Esophagus squamous epithelium (tissue), 5 donors: ENCODE measurements at places on chromosomes 5 and 9.
A peak's percentile ranks its signal among the peaks of the same experiment; 100 is the strongest.

GRCh38 chr5:65299861-65300260 is 181.9 kb downstream of the ADAMTS6 start:
- no peak for DNase-seq

GRCh38 chr5:126044931-126045565 is 378.2 kb upstream of the GRAMD2B start:
- no peak for DNase-seq

GRCh38 chr9:99748676-99749075 is 73.0 kb upstream of the NR4A3 start:
- DNase-seq: no peak

DNA sequence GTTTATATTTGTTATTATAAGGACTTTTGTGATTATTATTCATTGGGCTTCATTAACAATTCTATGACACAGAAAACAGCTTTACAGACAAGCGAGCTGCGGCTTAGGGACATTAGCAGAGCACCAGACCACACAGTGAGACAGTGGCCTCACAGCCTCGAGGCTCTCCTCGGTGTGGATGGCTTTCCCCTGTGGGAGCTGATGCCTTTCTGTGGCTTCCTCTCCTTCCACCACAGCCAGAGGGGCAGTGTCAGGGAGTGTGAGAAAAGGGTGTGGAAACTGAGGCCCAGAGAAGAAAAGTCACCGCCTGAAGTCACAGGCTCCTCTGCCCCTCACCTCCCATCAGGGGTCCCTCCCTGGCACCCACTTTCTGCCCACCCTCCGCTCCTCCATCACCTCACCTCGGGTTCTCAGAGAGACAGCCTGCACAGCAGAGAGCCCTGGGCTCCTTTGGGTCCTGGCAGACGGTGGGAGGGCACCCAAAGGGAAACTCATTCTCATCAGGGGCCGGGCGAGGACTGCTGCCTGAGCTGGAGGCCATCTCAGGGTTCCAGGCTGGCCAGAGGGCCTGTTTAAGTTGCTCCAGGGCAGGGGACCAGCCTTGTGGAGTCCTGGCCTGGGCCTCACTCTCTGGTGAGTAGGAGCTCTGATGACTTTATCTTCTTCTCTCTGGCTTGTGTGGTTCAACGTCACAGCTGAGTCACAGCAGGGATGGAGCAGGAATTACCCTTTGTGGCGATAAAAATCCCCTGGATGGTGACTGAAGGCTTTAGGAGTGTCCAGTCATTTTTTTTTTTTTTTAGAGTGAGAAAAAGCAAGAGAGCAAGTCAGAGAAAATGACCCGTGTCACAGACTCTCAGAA is 830 bp downstream of the TRAF1 start:
- DNase-seq: no peak

DNA sequence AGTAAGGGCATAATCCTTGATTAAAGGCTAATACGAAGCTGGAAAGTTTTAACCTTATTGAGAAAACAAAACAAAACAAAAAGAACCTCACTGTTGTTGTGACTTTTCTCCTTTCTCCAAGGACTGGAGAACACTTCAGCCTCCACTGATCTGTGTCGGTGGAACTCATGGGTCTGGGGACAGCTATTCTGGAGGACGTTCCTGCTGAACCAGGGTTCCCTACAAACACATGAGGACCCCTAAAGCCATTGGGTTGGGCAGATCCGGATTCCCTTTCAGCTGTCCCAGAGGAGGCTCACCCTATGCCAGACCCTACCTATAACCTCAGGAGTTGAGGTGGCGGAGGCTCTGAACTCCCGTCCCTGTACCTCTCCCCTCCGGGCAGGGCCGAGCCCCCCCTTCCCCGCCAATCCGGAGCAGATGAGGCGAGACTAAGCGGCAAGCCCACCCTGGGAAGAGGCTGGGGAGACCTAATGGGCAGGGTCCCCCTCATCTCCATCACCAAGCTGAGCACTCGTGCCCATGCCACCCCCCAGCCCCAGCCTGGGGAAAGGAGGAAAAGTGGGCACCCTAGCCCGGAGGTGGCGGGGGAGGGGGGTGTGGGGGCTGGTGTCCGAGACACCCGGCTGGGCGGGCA is 1.6 kb upstream of the TCF7 start:
- no peak for DNase-seq

- DNase-seq: no peak
Measured at GRCh38 chr5:42784132-42784531, 27.5 kb downstream of the CCDC152 start.

- no peak for DNase-seq
Measured at GRCh38 chr9:78044189-78044588, 12.6 kb upstream of the GNAQ start.

DNA sequence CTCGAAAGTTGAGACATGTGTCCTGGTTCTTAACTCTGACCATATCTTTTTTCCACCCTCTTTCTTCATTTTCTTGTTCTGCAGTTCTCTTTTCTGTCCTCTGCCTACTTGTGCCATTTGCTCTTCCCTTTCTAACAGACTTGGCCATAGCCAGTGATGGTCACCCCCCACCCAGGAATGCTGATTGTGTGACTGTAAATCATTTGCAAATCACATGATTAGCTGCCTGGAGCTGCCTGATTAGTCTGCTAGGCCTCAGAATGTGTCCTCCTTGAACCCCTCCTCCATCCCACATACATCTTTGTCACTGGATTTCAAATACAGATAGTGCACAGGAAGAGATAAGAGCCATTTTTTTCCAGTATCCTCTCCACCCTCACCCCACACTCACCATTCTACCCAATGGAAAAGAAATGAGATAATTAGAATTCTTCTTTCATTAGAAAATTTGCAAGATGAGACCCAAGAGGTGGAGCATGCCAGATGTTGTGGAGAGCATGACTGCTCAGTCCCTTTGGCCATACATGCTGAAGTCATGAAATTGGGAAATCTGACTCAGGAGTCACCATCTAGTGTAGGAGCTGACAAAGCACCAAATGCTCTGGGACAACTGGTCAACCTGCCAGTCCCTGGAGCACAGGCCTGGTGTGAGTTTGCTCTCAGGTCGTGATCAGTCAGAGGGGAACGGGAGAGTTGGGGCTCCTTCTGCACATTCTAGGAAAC is 538.2 kb downstream of the CCDC171 start:
- no peak for DNase-seq

- no peak for DNase-seq
Measured at GRCh38 chr9:135447126-135447525, 32.5 kb upstream of the PPP1R26 start.

- no peak for DNase-seq
Measured at GRCh38 chr9:133132174-133132573, 11.1 kb upstream of the RALGDS start.

GRCh38 chr9:90517103-90517502 is 125.5 kb downstream of the DIRAS2 start:
- DNase-seq: no peak

- DNase-seq: no peak
Measured at GRCh38 chr9:1469996-1470395, 419.8 kb downstream of the DMRT2 start.

- no peak for DNase-seq
Measured at GRCh38 chr5:154319736-154320135, 126.1 kb upstream of the SAP30L start.

DNA sequence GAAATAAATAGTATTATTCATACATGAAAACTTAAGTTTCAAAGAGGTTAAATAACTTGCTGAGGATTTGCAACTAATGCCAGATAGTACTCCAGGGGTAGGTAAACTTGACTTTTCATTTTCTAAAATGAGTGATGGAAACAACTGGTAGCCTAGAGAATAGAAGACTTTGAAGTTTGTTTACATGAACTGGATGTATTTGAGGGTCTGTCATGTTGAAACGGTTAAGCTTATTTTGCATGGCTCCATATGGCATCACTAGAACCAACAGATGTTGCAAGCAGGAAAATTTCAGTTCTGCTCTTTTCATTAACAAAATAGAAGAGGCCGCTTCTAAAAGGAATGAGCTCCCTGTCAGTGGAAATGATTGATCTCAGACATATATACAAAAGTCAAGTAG is 105.1 kb upstream of the SGCD start:
- no peak for DNase-seq

DNA sequence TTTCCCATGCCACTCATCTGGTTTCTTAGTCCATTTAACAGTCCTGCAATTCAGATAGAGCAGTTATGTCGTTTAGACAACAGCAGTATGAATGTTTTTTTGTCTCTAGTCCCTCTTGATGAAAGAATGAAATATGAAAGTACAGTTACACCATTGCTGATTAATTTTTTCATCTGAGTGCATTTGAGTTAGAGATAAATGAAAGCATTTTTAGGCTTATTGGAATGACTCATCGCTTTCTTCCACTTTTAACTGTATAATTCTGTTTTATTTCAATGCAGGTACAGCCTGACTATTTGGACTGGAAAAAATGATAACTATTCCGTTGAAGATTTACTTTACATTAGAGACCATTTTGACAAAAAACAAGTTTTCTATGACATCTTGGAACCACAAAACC is 28.7 kb downstream of the ANKRD34B start:
- no peak for DNase-seq

- no peak for DNase-seq
Measured at GRCh38 chr9:128144239-128145181, 4.7 kb upstream of the LCN2 start.

GRCh38 chr5:157271740-157272271 is 5.9 kb downstream of the CYFIP2 start:
- DNase-seq: peak; percentile 69

DNA sequence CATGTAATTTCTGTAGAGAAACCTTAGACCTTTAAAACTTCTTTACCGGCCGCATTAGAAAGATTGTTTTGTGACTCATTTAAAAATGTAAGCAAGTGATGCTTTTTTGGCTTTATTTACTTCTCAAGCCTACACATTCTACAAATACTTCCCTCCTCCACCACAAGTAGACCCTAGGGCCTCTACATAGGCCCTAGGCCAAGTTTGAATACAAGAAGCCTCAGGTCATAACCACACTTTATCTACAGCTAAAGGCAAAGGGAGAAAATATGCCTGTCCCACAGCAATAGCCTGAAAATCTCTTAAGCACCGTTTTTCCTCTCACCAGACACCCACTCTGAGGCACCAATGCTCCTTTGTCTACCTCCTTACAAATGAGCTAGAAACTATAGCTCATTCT is 53.9 kb downstream of the CSNK1A1 start:
- DNase-seq: no peak

- no peak for DNase-seq
Measured at GRCh38 chr9:136438548-136439480, 831 bp downstream of the INPP5E start.

DNA sequence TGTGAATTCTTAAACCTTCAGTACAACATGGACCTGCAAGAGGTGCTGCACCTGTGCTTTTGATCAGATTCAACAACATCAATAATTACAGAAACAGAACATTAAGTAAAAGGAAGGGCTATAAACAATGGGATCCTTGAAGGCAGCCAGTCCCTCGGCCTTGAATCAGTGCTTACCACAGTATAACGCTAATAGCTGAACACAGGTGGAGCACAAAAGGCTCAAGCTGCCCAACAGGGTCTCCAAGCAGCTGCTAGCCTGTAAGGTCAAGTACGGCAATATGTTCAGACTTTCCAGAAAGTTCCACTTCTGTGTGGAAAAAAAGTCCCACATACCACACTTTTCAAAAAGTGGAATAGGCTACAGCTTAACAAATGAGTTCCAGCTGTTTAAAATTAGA is 61.9 kb upstream of the ITGA1 start:
- no peak for DNase-seq

DNA sequence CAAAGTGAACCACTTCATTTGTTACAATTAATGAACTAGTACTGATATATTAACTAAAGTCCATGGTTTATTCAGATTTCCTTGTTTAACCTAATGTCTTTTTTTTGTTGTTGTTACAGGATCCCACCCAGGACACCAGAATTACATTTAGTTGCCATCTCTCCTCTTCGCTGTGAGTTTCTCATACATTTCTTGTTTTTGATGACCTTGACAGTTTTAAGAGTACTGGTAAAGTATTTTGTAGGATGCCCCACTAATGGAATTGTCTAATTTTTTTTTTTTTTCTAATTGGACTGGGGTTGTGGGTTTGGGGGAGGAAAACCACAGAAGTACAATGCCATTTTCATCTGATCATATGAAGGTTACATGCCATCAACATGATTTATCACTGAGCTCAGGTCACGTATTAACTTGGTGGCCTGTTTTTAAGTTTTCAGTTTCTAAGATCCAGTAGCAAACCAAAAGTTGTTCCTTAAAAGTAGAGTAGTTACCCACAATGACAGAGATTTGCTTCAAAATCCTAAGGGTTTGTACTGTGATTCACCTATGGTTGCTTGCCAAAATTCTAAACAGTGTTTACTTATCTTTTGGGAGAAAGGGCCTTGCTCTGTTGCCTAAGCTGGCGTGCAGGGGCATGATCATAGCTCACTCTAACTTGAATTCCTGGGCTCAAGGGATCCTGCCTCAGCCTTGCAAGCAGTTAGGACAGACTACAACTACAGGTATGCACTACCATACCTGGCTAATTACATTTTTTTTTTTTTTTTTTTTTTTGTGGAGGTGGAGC is 4.5 kb upstream of the OTULIN start:
- DNase-seq: no peak

- DNase-seq: no peak
Measured at GRCh38 chr5:165728425-165728824, 2223.0 kb downstream of the MAT2B start.

GRCh38 chr5:73295921-73296320 is 122.9 kb downstream of the TMEM174 start:
- no peak for DNase-seq

GRCh38 chr5:149799119-149799623 is 69.1 kb downstream of the PPARGC1B start:
- no peak for DNase-seq

GRCh38 chr5:159779481-159779880 is 136.8 kb upstream of the ADRA1B start:
- no peak for DNase-seq

GRCh38 chr9:112118009-112118408 is 57.1 kb downstream of the SUSD1 start:
- DNase-seq: no peak

GRCh38 chr5:173973616-173973969 is 15.4 kb upstream of the C5orf47 start:
- no peak for DNase-seq

- DNase-seq: peak; percentile 3
Measured at GRCh38 chr5:17282283-17283120, 65.1 kb downstream of the BASP1 start.

DNA sequence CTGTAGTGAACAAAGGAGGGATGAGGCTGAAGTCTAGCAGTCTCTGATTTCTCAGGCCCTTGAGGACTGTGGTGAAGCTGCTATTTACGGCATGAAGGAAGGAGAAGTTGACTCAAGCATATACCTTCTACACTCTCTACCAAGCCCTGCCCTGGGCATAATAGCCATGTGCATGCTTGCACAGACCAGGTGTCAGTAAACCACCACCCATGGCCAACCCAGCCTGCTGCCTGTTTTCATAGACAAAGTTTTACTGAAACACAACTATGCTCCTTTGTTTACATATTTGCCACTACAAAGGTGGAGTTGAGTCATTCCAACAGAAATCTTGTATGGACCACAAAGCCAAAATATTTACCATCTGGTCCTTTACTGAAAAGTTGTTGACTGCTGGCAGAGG is 126.9 kb downstream of the PAPPA start:
- DNase-seq: no peak
